Stimulated activated CD8-positive, alpha-beta memory T cell treated with anti-CD3 and anti-CD28 coated beads, Interleukin-4, amount 100 ng/mL, for 4 hours (primary cell): ENCODE measurements at places on chromosomes 2 and 18.

- DNase-seq, result no peak
These were observed 10.0 kb upstream of the GBX2 start for GRCh38 chr2:236177967-236178889.

DNA sequence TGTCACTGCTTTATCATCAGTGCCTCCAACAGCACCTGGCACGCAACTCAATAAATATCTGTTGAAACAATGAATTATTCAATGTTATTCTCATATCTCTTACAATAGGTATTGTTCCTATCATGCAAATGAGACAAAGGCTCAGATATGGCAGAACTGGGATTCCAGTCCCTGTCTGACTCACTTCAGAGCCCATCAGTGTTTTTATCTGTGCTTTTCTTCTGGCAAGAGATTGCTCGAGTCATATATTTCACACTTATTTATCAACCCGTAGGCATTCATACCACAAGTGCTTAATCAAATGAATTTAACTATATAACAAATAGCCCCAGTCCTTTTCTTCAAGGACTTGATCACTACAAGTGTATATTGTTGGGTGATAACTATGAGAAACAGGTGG, 76.4 kb upstream of the TSPYL6 start:
- no peak for DNase-seq

- no peak for DNase-seq
These were observed 168.5 kb downstream of the TMEFF2 start for GRCh38 chr2:192026059-192026824.

DNA sequence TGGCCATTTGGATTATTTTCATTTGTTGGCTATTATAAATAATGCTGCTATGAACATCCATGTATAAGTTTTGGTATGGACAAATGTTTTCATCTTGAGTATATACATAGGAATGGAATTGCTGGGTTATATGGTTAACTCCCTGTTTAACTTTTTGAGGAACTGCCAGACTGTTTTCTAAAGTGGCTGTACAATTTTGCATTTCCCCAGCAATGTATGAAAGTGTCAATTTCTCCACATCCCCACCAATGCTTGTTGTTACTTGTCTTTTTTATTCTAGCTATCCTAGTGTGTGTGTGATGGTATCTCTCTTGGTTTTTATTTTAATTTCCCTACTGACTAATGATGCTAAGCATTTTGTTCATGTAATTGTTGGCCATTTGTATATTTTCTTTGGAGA, 90.6 kb upstream of the CYP26B1 start:
- no peak for DNase-seq

DNA sequence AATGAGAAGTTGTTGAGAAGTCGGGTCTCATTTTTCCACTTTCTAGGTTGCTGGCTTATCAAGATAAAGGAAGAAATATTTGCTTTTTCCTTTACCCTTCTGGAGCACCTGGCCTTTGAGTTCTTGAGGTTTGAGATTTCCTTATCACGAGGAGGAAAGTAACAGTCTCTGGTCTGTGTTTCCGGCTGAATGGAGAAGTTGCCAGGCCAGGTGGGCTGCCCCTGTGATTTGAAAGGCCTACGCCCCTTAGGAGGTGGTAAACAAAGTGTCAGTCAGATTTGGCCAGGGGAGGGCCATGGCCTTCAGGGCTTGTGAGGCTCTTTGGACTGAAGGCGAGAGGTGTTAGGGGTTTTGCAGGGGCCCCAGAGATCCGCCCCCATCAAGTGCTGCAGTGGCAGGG, 156.7 kb upstream of the HAAO start:
- no peak for DNase-seq

DNA sequence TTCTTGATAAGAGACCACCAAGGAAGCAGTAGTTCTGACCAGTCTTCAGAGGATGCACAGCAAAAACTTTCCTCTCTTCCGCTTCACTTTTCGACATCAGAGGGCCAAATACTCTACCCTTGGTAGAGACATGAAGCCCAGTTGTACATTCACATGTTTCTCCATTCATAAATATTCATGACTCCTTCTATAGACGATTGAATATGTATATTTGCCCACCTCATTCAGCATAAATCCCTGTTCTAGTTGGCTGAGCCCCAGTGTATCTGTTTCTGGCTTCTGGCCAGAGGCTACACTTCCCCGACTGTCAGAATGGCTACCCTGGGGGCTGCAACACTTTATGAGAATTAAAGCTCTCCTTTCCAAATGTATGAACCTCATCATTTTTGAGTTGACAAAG, 258.5 kb downstream of the ASXL3 start:
- no peak for DNase-seq

GRCh38 chr2:237408335-237409000, 5.5 kb downstream of the COL6A3 start:
- DNase-seq, result no peak

- no peak for DNase-seq
These were observed 169.9 kb upstream of the SLC39A10 start for GRCh38 chr2:195486987-195487644.

- no peak for DNase-seq
These were observed 402.0 kb downstream of the ALK start for GRCh38 chr2:29519338-29519925.

- no peak for DNase-seq
These were observed 27.4 kb upstream of the CCNYL1 start for GRCh38 chr2:207683879-207684627.
